ENCODE measurements at places on chromosomes 4 and X.

DNA sequence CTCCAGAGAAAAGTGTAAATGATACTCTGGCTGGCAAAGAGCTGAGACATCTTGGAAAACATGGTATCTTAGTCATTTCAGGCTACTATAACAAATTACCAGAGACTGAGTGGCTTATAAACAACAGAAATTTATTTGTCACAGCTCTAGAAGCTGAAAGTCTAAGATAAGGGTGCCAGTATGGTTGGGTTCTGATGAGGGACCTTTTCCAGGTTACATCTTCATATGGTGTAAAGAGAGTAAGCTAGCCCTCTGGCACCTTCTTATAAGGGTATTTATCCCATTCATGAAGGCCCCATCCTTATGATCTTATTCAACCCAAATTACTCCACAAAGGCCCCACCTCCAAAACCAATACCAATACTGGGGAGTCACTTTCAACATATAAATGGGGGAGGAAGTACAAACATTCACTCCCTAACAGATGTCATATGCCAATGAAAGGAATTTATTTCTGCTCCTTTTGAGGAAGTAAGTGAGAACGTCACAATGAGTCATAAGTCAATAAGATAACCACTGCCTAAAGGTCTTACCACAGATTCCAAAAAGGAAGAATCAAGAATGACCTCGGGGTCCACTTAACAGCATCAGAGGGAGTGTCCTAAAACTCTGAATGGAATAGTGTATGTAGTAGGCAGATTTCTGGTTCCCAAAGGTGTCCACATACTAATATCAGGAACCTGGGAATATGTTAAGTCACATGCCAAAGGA, 246.6 kb downstream of the OPHN1 start:
- no peak for DNase-seq

- DNase-seq: no peak
Measured at GRCh38 chr4:3861720-3862639, 95.8 kb downstream of the ADRA2C start.

- no peak for DNase-seq
Measured at GRCh38 chrX:112440277-112440676, 239.5 kb downstream of the LHFPL1 start.

GRCh38 chr4:1179976-1180375, 7.6 kb upstream of the SPON2 start:
- DNase-seq: no peak

DNA sequence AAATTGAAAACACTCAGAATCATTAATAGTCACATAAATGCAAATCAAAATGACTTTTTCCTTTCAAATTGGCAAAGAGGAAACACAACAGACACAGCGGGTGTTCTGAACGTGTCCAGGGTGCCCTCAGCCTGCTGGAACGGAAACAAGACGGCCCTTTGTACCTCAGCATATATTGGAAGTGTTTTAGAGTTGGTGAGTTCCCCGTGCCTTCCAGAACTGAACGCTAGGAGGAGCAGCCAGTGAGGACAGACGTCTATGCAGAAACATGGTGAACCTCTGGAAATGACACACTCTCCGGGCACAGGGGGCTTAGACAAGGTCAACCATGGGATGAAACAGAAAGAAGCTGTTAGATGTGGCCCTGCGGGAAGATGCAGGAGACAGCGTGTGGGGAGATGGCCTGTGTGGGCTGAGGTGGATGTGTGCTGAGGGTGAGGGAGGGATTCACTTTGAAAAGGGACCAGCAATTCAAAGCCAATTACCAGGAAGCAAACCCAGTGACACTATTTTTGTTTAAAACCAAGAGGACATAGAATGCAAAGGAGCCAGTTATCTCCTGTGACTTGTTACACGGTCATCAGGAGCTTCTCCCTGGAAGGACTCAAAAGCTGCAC, 40.4 kb downstream of the RNF212 start:
- no peak for DNase-seq

DNA sequence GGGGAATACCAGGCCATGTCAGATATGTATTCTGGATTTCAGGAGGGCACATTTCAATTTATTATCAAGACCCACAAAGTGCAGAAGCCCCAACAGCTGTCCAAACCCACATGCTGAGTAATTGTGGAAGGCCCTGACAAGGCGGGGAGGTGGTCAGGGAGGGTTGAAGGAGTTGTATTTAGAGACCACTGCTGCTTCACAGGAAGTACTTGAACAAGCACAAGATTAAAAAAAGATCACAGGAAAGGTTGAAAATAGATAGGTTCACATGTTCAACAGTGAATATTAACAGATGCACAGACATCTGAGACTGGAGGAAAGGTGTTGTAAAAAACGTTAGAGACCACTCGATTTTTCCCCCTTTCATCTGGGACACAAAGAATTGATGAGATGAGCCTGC, 17.9 kb downstream of the ATP8A1 start:
- DNase-seq: no peak

GRCh38 chr4:71907782-71908181, 123.9 kb upstream of the GC start:
- DNase-seq: no peak

GRCh38 chrX:24235084-24235710, 78.7 kb downstream of the SUPT20HL2 start:
- no peak for DNase-seq

GRCh38 chrX:105266456-105266855, 46.0 kb upstream of the TEX13A start:
- no peak for DNase-seq

- DNase-seq: no peak
Measured at GRCh38 chr4:81736324-81736723, 264.6 kb upstream of the RASGEF1B start.

DNA sequence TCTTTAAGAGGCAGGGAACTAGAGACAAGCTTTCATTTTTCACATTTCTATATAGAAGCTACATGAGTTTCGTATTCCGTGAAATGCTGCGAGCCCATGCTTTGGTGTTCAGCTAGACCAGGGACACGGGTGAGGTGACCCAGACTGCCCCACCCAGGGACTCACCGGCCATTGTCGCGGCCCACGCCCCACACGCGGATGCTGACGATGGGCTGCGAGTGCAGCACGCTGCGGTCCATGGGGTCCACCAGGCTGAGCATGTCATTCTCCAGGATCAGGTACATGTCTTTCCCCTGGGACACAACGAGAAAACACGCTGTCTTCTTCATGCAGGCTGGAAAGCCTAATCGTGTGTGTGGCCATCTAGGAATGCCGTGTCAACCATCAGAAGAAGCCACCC, 140.4 kb downstream of the NSUN7 start:
- DNase-seq: no peak

DNA sequence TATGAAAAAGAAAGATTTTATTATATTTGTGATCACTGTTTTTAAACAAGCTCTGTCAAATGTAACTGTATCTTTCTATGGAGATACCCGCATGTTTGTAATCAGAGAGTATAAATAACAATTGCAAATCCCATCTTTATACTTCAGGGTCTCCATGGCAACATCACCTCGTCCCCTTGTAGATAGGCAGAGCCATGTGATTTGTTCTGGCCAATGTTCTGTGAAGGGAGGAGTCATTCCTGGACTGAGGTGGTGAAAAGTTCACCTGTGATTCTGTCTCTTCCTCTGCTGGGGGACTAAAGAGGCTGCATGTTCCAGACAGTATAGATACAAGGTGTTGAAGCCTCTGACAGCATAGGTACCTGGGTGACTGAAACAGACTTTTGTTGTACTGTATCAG, 45.6 kb upstream of the MED14 start:
- DNase-seq: no peak

GRCh38 chr4:176342384-176342783, 22.6 kb downstream of the SPCS3 start:
- no peak for DNase-seq

DNA sequence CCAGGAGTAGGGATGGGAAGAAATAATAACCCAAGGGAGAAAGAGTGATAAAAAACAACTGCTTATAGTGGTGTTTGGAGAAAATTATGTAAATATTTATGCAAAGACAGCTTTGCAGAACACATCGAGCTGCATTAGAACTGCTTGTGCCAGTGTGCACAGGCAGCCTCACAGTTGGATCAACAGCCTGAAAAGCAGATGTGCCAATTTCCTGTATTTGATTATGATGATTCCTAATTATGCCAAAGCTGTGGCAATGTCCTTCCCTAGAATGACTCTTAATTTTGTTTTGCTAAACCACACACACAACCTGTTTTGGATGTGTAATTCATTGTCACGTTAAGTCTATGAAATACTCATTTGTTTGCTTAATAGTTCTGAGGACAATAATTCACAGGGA, 30.6 kb upstream of the ANTXR2 start:
- DNase-seq: no peak

DNA sequence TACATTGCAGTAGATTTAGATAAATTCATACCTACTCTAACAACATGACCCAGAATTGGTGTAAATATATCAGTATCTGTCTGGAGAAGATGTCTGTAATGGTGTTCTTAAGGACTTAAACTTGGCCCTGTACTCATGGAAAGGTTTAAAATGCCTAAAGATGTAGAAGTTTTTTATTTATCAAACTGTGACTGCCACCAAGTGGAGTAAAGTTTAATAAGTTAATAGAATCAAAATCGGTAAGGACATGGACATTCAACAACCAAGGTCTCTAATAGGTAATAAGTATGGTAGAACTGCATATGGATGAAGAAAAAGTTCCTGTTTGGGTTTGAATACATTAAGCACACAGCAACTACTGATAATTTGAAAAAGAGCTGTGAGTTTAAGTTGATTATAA, 474.0 kb upstream of the NDST3 start:
- no peak for DNase-seq

- no peak for DNase-seq
Measured at GRCh38 chr4:177410566-177410965, 31.7 kb downstream of the AGA start.

- no peak for DNase-seq
Measured at GRCh38 chr4:106981431-106981830, 54.7 kb downstream of the DKK2 start.

GRCh38 chr4:140126261-140126660, 27.7 kb downstream of the MAML3 start:
- no peak for DNase-seq

- no peak for DNase-seq
Measured at GRCh38 chr4:1790005-1790404, 3.1 kb upstream of the FGFR3 start.

- no peak for DNase-seq
Measured at GRCh38 chrX:98338544-98338943, 1454.8 kb downstream of the RPA4 start.

DNA sequence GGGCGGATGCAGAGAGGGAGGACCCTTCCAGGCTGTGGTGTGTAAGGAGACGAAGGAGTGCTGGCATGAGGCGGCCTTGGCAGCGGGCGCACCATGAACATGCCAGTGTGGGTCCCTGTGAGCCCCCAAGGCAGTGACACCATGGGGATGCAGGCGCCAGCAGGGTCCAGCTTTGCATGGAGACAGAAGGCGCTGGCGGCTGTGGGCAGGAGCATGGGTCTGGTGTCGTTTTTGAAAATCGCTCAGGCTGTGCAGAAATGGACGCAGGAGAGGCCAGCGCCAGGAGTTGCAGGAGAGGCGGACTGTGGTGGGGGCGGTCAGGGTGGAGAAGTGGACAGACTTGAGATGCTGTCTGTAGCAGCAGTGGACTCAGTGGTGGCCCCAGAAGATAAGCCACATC, 56.1 kb downstream of the PCGF3 start:
- DNase-seq: no peak

DNA sequence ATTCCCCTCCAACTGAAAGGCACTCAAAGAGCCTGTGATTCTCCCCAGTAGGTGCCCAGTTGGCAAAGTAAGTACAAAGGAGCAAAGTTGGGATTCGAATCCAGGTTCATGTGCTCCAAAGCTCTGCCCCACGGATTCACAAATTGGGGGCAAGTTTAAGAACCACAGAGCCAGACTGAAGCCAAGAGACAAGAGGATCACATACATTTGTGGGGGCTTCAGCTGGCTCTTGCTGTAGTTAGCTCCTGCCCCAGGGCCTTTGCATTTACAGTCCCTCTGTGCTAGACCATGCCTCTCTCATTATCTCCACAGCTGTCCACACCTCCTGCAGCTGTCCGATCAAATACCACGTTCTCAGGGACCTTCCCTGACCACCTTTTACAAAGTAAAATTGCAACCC, 18.8 kb downstream of the PNMA6F start:
- DNase-seq: no peak

- no peak for DNase-seq
Measured at GRCh38 chr4:16123356-16124084, 39.7 kb upstream of the PROM1 start.
